Coronary artery (tissue), 2 donors: ENCODE measurements at places on chromosomes 4 and X.

DNA sequence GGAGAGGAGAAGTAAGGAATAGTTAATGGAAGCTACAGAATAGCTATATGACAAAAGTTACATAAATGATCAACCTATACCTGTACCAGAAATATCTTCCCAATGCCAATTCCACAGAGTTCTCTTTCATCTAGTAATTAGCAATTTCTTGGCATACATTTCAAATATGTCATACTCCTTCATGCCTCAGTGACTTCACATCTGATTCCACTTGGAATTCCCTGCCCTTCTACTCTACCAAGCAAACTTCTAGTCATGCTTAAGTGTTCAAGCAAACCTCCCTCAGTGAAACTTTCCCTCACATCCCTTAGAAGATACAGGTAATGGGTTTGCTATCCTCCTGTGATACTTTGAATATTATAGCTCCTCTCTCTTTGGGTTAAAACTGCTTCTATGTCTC is 127.1 kb downstream of the KLHL13 start:
- DNase-seq = no peak

GRCh38 chr4:186839122-186840037 is 115.7 kb upstream of the FAT1 start:
- DNase-seq = no peak

- DNase-seq = no peak
These were observed 342.7 kb upstream of the PABPC4L start for GRCh38 chr4:134544303-134544770.

DNA sequence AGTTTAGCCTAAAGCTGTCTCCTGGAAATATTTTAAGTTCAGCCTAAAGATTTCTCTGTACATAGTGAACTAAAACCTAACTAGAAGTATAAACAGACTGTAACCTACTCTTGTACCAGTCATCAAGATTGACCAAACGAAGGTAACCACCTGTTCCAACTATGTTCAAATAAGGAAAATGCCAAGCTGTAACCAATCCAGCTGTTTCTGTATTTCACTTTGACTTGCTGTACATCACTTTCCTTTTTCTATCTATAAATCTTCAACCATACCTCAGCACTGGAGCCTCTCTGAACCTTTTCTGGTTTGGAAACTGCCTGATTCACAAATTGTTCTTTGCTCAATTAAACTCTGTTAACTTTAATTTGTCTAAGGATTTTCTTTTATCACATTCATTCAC is 3.1 kb upstream of the CYSLTR1 start:
- no peak for DNase-seq
